ENCODE measurements at places on chromosomes 5 and 9.

- peak; percentile 87 for DNase-seq
Observed at GRCh38 chr5:159100025-159100781, 487 bp upstream of the EBF1 start.

DNA sequence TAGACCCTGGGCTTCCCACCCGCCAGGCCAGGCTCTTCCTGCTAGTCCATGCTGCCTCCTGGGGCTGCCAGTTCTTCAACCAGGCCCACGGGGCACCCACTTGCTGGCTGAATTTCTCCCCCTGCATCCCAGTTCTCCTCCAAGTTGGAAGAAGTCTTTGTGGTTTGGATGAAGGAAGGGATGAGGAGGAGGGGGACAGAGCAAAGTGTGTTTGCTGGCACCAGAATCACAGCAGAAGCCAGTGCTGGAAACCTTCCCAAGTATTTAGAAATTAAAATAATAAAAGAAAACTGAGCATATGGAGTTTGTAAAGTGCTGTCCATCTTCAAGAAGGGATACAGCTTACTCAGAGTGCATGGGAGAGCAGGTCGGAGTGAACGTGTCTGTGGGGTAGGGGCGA is 19.4 kb upstream of the UNC5A start:
- DNase-seq = no peak

- DNase-seq = no peak
Observed at GRCh38 chr5:177440990-177441780, 5.4 kb upstream of the PRR7 start.

DNA sequence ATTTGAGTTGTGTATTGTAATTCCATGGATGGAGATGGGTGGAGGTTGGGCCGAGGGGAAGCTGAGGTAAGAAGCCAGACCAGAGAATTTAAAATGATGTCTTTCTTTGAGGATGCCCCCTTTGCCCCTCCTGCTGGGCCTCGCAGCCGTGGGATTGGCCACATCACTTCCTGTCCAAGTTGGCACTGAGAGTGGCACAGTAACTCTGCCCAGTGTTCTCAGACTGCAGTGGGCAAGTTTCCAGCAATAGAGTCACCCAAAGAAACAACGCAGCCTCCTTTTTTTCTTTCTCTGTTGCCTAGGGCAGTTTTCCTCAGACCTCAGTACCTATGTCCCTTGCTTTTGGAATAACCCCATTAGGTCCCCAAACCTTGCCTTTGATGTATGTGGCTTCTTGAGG is 306.6 kb upstream of the DMRT1 start:
- DNase-seq = no peak

- no peak for DNase-seq
Observed at GRCh38 chr9:116112236-116112635, 41.4 kb upstream of the PAPPA start.

Measured in GM10248 (cell line).